ENCODE measurements at places on chromosomes 3 and 15.

- DNase-seq: no peak
Measured at GRCh38 chr15:90307661-90308060, 42.2 kb downstream of the NGRN start.

DNA sequence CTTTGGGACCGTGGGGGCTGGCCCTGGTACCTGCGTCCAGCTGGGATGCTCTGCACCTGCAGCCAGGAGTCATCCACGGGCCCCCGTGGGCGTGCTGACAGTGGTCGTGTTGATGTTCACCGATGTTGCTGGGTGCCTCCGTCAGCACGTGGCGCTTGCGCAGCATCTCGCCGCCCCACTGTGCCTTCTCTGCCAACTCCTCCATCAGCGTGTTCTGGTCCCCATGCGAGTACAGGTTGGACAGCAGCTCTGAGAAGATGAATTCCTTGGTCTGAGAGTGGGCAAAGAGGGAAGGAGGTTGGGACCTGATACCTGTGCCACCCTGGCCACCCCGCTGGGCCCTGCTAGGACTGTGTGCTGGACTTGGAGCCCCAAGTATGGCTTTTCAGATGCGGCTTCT is 61.4 kb downstream of the ADAMTS7 start:
- DNase-seq: no peak

GRCh38 chr3:31039145-31039544 is 144.7 kb upstream of the GADL1 start:
- DNase-seq: no peak

GRCh38 chr15:91109885-91110284 is 9.8 kb downstream of the SV2B start:
- DNase-seq: no peak

GRCh38 chr15:35304389-35304788 is 219.3 kb upstream of the NANOGP8 start:
- no peak for DNase-seq

DNA sequence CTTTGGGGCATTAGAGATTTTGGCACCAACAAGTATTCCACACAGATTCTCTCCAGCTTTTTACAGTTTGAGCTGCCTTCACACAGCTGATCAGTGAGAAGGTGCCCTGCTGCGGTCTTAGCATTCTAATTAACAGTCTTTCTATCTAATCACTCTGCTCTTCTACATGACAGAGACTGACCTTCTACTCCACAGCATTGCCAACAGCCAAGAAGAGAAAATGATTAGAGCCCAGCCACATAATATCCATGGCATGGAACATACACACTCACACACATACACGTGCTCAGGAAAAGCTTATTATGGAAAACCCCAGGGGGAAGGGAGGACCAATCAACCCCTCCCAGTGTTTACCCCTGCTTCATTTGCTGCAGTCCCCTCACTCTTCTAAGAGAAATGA is 76.1 kb upstream of the PPP2R3A start:
- DNase-seq: no peak

DNA sequence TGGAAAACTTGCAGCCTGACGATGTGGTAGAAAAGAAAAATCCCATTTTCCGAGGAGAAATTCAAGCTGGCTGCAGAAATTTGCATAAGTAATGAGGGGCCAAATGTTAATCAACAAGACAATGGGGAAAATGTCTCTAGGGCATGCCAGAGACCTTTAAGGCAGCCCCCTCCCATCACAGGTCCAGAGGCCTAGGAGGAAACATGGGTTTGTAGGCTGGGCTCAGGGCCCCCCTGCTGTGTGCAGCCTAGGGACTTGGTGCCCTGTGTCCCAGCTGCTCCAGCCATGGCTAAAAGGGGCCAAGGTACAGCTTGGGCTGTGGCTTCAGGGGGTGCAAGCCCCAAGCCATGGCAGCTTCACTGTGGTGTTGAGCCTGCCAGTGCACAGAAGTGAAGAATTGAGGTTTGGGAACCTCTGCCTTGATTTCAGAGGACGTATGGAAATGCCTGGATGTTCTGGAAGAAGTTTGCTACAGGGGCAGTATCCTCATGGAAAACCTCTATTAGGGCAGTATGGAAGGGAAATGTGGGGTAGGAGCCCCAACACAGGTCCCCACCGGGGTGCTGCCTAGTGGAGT is 75.9 kb upstream of the CADPS start:
- DNase-seq: no peak

DNA sequence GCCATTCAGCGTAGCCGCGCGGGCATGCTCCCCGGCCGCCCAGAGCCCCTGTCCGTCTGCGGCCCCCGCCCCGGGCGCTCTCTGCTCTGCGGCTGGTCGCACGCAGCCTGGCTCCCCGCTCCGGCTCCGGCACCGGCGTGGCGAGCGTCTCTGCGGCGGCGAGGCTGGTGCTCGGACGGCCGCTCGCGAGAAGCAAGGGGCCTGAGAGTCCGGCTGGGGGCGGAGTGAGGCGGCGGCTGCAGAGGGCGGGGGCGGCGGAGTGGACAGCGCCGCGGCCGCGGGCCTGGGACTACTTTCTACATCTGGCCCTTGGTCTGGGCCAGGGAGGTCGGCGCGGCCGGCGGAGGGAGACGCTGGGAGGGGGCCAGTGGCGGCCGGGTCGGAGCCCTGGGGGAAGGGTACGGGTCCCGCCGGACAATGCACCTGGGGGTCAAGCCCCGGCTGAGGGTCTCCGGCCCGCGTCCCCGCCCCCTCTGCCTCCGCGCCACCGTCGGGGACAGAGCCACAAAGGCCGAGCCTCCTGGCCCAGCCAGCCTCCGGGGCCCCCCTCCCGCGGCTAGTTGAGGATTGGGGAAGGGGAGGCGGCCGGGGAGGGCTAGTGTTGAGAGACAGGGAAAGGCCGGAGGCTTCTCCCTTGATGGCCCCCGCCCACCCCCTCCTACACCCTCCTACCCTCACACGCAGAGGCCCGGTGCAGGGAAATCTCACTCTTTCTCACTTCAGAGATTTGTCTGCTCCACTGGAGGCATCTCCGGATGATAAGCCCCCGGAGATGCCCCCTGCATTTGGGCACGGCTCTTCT is at the start of gene PRTG:
Gene PRTG, minus strand, starts transcription at position 226 of the 802 bp plus-strand sequence. Its CDS starts 221 bp downstream, at position 5.
- DNase-seq: no peak

GRCh38 chr3:106692624-106693023 is 684.6 kb upstream of the CCDC54 start:
- DNase-seq: no peak

DNA sequence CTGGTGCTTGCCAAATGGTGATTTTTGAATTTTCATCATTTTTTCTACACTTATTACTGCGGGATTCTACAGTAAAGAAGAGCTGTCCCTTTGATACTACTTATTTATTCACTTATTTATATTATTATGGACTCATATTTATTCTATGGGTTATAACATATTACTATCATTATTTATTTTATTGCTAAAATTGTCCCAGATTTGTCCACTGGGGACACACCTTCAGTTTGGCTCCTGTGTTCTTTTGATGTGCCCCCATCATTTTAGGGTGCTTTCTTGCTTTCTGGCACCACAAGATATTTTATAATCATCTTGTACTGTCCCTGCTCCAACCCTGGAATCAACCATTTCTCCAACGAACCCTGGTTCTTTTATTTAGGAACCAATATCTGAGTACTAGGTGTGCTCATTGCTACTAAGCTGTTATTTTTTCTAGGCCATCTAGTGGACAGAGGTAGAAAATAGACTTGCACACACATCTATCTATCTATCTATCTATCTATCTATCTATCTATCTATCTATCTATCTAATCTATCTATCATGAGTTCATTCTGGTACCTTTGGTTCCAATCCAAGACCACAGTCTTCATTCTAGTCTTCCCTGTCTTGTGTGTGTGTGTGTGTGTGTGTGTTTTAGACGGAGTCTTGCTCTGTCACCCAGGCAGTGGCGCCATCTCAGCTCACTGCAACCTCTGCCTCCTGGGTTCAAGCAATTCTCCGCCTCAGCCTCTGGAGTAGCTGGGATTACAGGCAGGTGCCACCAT is 16.0 kb downstream of the SLC22A14 start:
- no peak for DNase-seq

Data from NCI-H2029 treated with DMSO at 0.1 percent for 48 hours (cell line).